ENCODE measurements at places on chromosomes 4 and X.

DNA sequence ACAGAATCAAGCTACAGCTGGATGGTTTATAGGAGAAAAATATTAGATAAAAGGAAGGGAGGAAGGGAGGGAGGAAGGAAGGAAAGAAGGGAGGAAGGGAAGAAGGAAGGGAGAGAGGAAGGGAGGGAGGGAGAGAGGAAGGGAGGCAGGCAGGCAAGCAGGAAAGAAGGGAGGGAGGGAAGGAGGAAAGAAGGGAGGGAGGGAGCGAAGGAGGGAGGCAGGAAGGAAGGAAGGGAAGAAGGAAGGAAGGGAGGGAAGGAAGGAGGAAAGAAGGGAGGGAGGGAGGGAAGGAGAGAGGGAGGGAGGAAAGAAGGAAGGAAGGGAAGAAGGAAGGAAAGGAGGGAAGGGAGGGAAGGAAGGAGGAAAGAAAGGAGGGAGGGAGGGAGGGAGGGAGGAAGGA is 77.9 kb upstream of the C1QTNF7 start:
- DNase-seq = no peak

GRCh38 chr4:75135068-75135825 is 202.3 kb downstream of the PARM1 start:
- DNase-seq = no peak

- DNase-seq = no peak
These were observed at the start of gene TRIM60 for GRCh38 chr4:165031436-165032211. TRIM60 (plus strand) TSS chr4:165031999; CDS start chr4:165040073, 8,074 bp downstream.

- DNase-seq = no peak
These were observed 120.1 kb downstream of the AFF1 start for GRCh38 chr4:87054900-87055299.

GRCh38 chr4:157165935-157166610 is 54.5 kb upstream of the GRIA2 start:
- no peak for DNase-seq

GRCh38 chrX:40773809-40774208 is 38.5 kb upstream of the MED14 start:
- DNase-seq = no peak

Measured in globus pallidus (tissue), 1 donor.